DMS79 (cell line): ENCODE measurements at places on chromosomes 11 and 22.

DNA sequence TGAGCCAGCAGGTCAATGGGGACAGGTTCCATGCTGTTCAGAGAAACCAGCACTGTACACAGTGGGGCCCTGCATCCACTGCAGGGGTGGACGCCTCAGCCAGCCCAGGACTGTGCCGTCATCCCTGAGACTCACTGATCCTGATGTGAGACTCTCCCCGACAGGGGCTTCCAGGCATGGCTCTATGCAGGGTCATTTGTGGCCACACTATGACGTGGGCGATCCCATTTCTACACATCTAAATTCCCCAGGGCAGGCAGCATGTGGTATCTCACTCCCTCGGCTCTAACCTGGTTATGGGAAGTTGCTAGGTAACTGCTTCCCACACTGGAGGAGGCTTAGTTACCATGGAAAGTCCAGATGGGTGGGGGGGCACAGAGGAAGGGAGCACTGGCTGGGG, 14.2 kb upstream of the FAM83F start:
- no peak for DNase-seq

DNA sequence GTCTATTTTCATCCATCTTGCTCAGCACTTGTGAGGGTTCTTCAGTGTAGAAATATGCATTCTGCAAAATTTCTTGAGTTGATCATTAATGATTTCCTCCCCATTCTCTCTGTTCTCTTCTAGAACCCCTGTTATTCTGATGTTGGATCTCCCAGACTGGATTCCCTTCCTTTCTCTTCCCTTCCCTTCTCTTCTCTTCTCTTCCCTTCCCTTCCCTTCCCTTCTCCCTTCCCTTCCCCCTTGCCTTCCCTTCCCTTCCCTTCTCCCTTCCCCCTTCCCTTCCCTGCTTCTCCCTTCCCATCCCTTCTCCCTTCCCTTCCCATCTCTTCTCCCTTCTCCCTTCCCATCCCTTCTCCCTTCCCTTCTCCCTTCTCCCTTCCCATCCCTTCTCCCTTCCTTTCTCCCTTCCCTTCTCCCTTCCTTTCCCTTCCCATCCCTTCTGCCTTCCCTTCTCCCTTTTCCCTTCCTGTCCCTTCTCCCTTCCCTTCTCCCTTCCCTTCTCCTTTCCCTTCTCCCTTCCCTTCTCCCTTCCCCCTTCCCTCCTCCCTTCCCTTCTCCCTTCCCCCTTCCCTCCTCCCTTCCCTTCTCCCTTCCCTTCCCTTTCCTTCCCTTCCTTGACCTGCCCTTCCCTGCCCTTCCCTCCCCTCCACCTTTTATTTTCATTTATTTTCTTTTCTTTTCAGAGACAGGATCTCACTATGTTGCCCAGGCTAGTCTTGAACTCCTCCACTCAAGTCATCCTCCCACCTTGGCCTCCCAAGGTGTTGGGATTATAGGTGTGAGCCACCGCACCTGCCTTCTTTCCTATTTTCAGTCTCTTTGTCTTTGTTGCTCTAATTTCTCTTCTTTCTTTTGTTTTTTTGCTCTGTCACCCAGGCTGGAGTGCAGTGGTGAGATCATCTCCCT, 24.9 kb upstream of the RBFOX2 start:
- no peak for DNase-seq

- no peak for DNase-seq
These were observed 8.3 kb downstream of the NDUFV1 start for GRCh38 chr11:67614730-67615714.

DNA sequence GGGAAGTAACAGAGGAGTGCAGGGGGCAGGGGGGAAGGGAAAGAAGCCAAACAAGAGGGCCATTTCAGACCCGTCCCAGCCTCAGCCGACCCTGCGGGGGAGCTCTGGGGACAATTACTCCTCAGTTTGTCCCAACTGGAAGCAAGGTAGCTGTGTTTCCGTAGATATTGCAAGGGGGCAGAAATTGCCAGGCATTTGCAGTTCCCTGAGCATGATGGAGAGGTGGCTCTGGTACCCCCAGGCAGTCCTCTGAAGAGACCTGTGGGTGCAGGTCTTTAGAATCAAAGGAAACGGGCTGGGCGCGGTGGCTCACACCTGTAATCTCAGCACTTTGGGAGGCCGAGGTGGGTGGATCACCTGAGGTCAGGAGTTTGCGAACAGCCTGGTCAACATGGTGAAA, 13.8 kb upstream of the JAM3 start:
- DNase-seq = no peak

DNA sequence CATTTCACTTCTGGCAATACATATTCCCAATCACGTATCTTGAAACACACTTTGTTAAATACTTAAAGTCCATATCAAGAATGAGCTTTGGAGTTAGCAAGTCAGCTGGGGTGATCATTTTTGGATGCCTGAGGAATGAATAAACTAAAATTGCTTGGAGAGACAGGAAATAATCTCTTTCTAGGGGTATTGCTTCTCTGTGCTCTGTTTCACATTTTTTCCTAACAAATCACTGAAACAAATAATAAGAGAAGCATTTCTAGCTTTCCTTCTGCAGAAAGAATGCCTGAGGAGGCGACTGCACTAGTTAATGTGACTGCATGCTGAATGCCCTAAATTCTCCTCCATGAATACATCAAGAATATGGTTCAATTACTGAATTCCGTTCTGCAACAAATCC, 541.4 kb upstream of the CCDC90B start:
- DNase-seq = no peak

- DNase-seq = peak; percentile 76
These were observed 43.0 kb upstream of the KLHL35 start for GRCh38 chr11:75475767-75476650.
